ENCODE measurements at places on chromosomes 2 and 18. TPM values are rescaled to one million over a fixed set of nuclear protein-coding genes. Genes with fewer than 3 reads are reported as not detected.
A peak's percentile ranks its signal among the peaks of the same experiment; 100 is the strongest.

The OXER1 gene
- 2.8 TPM for total RNA-seq

DNA sequence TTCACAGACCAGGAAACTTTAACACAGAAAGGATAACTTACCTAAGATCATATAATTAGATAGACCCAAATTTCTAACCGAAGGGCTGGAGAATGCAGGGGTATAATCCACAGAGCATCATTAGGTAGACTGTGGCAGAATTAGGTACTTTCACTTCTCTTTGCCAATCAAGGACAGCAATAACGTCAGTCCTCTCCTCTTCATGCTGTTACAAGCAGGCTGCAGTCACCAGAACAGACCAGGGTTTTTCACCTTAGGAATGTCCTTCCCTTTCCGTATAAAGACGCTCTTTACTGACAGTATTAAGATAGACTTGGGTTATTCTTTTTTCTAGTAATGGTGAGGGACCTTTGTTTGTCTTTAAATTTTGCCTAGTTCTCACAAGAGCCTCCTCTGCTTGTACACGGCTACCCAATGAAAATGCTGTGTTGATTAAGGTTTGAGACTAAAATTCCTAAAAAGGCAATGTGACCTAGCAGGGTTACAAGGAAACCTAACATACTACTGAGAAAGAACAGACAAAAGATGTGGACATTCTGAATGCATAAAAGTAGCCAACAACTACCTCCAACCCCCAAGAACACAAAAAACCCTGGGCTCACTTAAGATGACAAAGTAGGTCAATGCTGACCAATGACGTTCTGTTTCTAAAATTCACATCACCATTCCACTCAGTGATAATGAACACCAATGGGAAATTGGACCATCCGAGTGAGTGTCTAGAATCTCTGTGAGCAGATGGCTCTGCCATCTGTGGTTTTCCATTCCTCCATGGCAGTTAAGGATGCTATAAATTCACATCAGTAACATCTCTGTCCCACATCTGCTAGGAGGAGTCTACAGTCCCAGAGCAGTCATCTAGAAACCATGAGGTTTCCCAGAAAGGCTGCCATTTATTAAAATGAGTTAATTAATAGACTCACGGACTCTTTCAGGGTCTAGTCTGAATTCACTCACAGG is 2.1 kb downstream of the PDIA6 start:
- DNase-seq = no peak

DNA sequence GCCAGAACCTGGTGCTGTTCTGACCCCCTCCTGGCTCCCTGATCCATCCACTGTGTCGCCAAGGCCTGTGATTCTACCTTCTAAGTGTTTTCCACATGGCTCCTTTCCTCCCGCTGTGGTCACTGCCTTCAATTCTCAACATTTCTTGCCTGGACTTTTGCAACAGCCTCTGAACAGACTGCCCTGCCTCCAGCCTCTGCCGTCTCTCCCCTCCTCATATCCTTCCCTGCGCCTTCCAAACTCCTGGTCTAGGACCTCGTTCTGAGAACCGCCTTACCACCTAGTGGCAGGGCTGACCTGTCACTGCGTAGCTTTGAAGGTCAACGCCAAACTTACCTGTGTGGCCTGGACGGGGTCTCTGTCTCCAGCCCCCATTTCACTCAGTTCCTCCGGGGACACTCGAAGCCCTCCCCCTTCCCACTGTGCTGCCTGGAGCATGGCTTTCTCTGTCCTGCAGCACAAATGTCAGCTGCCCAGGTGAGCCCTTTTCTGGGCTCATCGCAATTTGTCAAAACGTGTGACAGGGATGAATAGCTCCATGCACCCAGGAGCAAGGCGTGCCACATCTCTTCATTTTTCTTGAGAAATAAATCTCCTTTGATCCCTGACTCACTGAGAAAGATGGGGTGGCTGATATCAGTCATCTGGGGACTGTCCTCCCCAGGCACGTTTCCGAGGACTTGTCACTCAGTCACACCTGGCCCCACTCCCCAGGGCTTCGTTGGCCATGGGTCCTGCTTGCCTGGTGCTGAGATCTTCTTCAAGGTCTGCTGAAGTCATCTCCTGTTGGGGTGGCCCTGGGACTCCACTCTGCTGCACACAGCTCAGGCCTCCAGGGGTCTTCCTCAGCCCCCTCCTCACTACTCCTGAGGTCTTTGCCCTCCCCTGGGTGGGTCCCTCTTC is 46.7 kb downstream of the LDLRAD4 start:
- DNase-seq = peak; percentile 52

The C1GALT1C1L gene
- 0.24 TPM for total RNA-seq

GRCh38 chr2:67898595-67898994 is 164.2 kb downstream of the C1D start:
- no peak for DNase-seq

GRCh38 chr2:174686430-174686829 is 77.8 kb downstream of the CHRNA1 start:
- no peak for DNase-seq

DNA sequence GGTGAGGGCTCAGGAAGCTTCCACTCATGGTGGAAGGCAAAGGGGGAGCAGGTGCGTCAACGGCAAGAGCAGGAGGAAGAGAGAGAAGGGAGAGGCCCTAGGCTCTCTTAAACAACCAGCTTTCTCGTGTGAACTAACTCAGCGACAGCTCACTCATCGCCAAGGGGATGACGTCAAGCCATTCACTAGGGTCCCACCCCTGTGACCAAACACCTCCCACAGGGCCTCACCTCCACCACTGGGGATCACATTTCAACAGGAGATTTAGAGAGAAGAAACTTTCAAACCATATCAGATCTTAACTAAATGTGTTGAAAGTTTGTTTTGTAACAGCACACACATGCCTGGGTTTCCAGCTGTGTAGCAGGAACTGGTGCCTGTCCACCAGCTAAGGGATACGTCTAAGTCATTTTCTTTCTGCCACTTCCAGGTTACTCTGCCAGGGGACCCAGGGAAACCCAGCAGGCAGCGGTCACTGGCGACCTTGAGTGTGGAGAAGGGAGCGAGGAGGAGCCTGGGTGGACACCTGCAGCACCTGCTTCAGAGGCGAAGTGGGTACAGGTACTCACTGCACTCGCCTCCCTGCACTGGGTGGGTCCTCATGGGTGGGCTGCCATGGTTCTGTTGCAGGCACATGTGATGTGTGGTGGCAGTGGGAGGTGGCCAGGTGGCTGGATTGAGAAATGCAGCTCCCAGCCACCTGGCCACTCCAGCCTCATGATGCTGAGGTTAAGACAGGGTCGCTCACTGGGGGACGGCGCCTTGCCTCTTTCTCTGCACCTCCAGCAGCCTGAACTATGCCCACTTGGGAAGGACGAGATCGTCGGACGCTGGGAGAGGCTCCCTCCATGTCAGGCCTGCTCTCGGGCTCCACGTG is 8.4 kb upstream of the GPC1 start:
- no peak for DNase-seq

DNA sequence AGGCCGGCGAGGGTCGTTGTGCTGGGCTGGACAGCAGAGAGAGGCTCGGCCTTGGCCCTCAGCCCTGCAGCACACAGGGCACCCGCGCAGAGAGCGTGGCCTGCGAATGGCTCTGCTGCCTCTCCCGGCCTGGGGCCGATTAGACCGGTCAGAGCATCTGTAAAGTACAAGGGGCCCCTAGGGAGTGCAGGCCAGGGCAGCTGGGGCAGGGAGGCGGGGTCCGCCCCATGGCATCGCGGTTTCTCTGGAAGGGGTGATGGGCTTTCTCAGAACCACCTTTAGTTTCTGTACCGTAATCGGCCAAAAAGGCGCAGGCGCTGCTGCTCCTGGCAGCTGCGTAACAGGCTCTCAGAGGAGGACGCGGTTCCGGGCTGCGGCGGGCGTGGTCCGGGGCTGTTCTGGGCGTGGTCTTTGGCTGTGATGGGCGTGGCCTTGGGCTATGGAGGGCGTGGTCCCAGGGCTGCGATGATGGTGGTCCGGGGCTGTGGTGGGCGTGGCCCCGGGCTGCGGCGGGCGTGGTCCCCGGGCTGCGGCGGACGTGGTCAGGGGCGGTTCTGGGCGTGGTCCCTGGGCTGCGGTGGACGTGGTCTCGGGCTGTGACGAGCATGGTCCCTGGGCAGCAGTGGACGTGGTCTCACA is 1.5 kb upstream of the GPR148 start:
- DNase-seq = peak; percentile 92

- no peak for DNase-seq
These were observed 52.0 kb upstream of the TNP1 start for GRCh38 chr2:216911886-216912285.

The OTOS gene
- total RNA-seq = not detected

The ALPG gene
- total RNA-seq = 0.88 TPM

- no peak for DNase-seq
These were observed 85.9 kb upstream of the RTN4 start for GRCh38 chr2:55136138-55136541.

The CTAGE1 gene
- not detected for total RNA-seq

GRCh38 chr2:121295911-121296650 is 11.1 kb upstream of the TFCP2L1 start:
- DNase-seq = peak; percentile 64

The ZNF804A gene
- 2.0 TPM for total RNA-seq

GRCh38 chr18:23204589-23205235 is 69.4 kb downstream of the CABLES1 start:
- DNase-seq = no peak

DNA sequence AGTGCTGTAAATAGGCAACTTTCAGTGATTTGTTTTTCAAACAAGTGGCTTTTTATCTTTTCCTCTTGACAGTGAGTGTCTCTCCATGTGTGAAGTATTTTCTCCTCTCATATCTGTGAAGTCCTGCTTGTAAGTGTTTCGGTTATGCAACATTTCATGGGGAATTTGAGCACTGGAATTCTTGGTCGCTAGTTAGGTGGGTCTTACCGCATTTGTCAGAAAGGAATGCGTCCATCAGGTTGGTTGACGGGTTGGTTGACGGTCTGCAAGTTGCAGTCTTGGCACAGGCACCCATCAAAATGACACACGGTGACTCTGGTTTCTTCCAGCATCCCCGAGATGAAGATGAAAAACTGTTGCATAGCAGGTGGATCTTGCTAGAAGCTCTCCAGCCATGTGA is 109.8 kb downstream of the AGAP1 start:
- DNase-seq = no peak

DNA sequence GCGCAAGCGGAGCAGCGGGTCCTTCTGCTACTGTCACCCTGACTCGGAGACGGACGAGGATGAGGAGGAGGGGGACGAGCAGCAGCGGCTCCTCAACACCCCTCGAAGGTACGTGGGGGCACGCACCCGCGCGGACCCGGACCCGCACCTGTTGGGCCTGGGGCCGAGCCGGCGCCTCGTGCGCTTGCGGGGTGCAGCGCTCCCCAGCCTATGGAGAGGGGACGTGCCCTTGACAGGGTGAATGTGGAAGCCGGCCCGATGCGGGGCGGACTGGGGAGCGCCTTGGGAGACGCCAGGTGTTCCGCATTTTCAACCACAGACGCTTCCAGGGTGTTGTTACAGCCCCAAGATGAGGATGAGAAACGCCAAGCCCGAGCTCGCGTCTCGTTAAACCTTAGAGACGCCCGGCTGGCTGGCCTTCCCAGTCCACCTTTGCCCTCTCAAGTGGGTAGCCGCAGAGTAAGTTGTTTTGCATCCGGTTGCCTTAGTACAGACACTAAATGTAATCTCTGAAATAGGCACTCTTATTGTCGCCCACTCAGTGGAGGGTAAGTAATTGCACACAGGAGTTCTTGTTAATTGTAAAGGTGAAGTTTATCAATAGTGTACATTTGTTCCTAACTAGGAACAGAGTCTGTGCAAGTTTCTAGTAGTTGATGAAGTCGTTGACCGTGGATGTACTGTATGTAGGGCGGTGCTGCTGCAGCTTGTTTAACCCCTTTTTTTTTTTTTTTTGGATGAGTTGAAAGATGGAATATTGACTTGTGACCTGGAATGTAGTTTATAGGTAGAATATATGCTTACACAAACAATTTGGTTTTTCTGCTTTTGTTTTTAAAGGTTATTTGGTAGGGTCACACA is 815 bp downstream of the GMCL1 start:
- no peak for DNase-seq

DNA sequence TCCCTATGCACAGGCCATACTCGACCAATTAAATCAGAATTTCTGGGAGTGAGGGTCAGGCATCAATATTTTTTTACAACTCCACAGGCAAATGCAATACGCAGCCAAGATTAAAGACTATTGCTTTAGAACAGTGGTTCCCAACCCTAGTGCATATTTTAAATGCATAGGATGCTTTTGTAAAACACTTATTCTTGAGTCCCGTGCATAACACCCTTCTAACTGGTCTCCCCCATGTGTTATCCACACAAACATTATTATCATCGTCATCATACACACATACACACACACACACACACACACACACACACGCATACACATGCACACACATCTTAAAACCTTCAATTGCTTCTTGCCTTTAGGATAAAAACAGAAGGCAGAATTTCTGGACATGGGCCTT is 145.0 kb upstream of the PELI1 start:
- DNase-seq = no peak

The RGPD8 gene
- 5.5 TPM for total RNA-seq
